ENCODE measurements at places on chromosomes 5 and 9.
A peak's percentile ranks its signal among the peaks of the same experiment; 100 is the strongest.

GRCh38 chr5:78064941-78065472 lies 229.5 kb downstream of the AP3B1 start:
- H3K4me1 ChIP-seq, result no peaks in the 10 kb centered on the region
- DNase-seq, result no peak
- no peak overlapping the region for H3K4me3 ChIP-seq
- no peaks in the 10 kb centered on the region for H3K27me3 ChIP-seq
- H3K36me3 ChIP-seq, result peaks cover 27% of the 10 kb centered on the region
- no peak overlapping the region for H3K27ac ChIP-seq

GRCh38 chr9:108607607-108608006 lies 248.2 kb downstream of the ACTL7B start:
- no peaks in the 10 kb centered on the region for H3K36me3 ChIP-seq
- H3K27me3 ChIP-seq, result peaks cover 3% of the 10 kb centered on the region
- H3K4me3 ChIP-seq, result no peak overlapping the region
- no peaks in the 10 kb centered on the region for H3K4me1 ChIP-seq

DNA sequence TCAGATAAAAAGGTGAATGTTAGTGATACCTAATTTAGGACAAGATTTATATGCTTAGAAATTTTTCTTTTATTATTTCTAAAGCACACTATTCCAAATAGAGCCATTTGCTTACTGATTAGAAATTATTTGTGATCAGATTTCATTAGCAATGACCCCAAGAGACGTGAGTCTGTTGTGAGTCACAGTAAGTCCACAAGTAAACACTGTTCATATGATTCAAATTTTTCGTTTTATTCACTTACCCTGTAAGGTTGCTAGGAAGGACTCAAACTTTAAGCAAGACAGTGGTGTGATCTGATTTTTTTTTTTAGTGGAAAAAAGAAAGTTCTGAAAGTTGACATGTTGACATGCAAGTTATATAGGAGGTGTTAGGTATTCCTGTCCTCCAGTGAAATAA lies 1.2 kb downstream of the CARD6 start:
- H3K27ac ChIP-seq, result no peak overlapping the region
- peaks cover 28% of the 10 kb centered on the region for H3K4me1 ChIP-seq

DNA sequence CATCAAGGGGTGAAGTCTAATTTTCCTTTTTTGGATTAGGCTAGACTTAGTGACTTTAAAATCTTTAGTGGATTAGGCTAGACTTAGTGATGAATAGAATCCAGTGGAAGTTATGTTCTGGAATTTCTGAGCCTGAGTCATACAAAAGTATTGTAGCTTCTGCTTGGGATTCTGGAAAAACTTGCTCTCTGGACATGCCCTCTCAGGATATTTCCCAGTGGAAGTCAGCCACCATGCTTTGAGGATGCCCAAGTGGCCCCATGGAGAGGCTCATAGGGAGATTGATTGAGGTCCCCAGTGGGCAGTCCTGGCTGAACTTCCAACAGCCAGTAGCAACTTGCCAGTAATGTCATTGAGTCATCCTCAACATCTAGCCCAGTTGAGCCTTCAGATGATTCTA lies 112.4 kb upstream of the PRLR start:
- H3K4me3 ChIP-seq, result no peak overlapping the region
- no peaks in the 10 kb centered on the region for H3K4me1 ChIP-seq
- H3K36me3 ChIP-seq, result no peaks in the 10 kb centered on the region
- no peak overlapping the region for H3K27ac ChIP-seq
- no peaks in the 10 kb centered on the region for H3K27me3 ChIP-seq

GRCh38 chr9:91716239-91716638 lies 233.8 kb downstream of the ROR2 start:
- no peaks in the 10 kb centered on the region for H3K36me3 ChIP-seq
- H3K4me3 ChIP-seq, result no peak overlapping the region
- H3K4me1 ChIP-seq, result peaks cover 20% of the 10 kb centered on the region

DNA sequence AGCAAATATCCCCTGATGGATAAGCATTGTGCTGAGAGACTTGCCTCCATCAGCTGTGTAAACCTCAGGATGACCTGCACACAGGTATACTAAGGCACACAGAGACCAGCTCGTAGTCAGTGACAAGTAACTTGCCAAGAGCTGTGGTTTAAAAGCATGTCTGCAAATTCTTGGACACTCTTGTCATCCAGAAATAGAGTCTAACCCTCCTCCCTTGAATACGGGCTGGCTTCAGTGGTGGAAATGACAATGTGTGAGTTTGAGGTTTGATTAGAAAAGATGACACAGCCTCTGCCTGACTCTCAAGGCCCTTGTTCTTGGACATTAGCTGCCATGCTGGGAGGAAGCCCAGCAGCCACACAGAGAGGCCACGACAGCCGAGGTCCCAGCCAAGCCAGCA lies 114.4 kb downstream of the GADD45G start:
- no peak for DNase-seq
- H3K4me1 ChIP-seq, result peaks cover 70% of the 10 kb centered on the region
- H3K27ac ChIP-seq, result no peak overlapping the region
- peaks cover 7% of the 10 kb centered on the region for H3K36me3 ChIP-seq
- H3K27me3 ChIP-seq, result peaks cover 2% of the 10 kb centered on the region

GRCh38 chr9:37983381-37984067 lies 79.6 kb upstream of the SLC25A51 start:
- H3K36me3 ChIP-seq, result no peaks in the 10 kb centered on the region
- DNase-seq, result no peak
- no peaks in the 10 kb centered on the region for H3K27me3 ChIP-seq
- H3K4me1 ChIP-seq, result peaks cover 22% of the 10 kb centered on the region

GRCh38 chr5:83846624-83847350 lies 126.1 kb upstream of the HAPLN1 start:
- H3K27ac ChIP-seq, result no peak overlapping the region
- DNase-seq, result no peak
- H3K4me3 ChIP-seq, result no peak overlapping the region
- H3K36me3 ChIP-seq, result peaks cover 2% of the 10 kb centered on the region
- peaks cover 2% of the 10 kb centered on the region for H3K27me3 ChIP-seq

- H3K4me1 ChIP-seq, result no peaks in the 10 kb centered on the region
- H3K36me3 ChIP-seq, result peaks cover 8% of the 10 kb centered on the region
- H3K4me3 ChIP-seq, result no peak within 1 kb of the TSS
- H3K27ac ChIP-seq, result no peak within 1 kb of the TSS
- no peak for DNase-seq
These were observed at the start of gene ZNF454 for GRCh38 chr5:178940569-178941360. Gene ZNF454, plus strand, starts transcription at chr5:178941198. Its CDS starts 1,594 bp downstream, at chr5:178942792.

DNA sequence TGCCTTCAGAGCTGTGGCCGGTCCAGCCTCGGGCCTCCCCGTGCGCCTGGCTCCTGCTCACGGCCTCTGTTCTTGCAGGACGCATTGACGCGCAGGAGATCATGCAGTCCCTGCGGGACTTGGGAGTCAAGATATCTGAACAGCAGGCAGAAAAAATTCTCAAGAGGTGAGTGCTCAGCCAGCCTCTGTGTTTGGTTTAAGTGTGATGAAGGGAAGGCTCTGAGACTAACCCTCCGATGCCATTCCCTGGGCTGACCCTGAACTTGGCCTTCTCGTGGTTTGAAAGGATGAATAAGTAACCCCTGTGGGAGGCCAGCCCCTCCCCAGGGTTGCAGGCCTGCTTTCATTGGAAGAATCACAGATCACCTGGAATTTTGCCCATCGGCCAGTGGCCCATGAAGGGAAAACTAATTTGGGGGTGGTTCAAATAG lies 26.3 kb downstream of the PTGES2 start:
- peak overlapping the region; percentile 33 for H3K27ac ChIP-seq
- no peaks in the 10 kb centered on the region for H3K27me3 ChIP-seq
- peaks cover 46% of the 10 kb centered on the region for H3K36me3 ChIP-seq
- H3K4me1 ChIP-seq, result peaks cover 66% of the 10 kb centered on the region

DNA sequence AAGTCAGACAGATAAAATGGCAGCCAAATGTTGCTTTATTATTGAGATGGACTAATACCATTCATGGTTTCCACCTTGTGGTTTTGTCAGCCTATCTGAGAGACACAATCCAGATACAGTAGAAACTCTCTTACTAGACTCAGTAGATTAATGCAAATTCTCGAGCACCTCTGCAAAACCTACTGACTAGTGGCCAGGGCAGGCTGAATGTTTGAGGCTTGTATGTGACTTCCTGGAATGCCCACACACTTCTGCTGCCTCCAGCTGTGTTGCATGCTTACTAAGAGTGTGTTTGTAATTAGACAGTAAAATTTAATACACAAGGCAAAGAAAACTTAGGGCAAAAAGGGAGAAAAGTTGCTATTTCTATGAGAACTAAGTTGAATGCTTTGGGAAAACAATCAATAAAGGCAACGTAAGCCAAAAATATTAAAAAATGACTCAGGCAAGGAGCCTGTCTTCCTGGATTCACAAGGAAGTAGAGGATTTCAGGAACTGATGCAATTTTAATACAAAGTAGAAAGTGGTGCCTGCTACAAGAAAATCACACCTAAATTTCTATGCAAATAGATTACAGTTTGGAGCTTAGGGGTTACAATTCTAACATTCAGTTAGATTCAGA lies 30.2 kb upstream of the CCNG1 start:
- H3K4me3 ChIP-seq, result no peak overlapping the region
- no peak for DNase-seq
- no peak overlapping the region for H3K27ac ChIP-seq
- no peaks in the 10 kb centered on the region for H3K36me3 ChIP-seq
- peaks cover 11% of the 10 kb centered on the region for H3K4me1 ChIP-seq

- no peak overlapping the region for H3K27ac ChIP-seq
- no peaks in the 10 kb centered on the region for H3K4me1 ChIP-seq
- no peak for DNase-seq
- no peak overlapping the region for H3K4me3 ChIP-seq
These were observed 1058.0 kb downstream of the MAT2B start for GRCh38 chr5:164563370-164563769.

GRCh38 chr9:114389612-114390368 lies 2.0 kb upstream of the AKNA start:
- H3K4me3 ChIP-seq, result peak overlapping the region; percentile 99
- H3K27ac ChIP-seq, result peak overlapping the region; percentile 95
- peaks cover 63% of the 10 kb centered on the region for H3K4me1 ChIP-seq
- no peaks in the 10 kb centered on the region for H3K27me3 ChIP-seq
- DNase-seq, result peak; percentile 59

DNA sequence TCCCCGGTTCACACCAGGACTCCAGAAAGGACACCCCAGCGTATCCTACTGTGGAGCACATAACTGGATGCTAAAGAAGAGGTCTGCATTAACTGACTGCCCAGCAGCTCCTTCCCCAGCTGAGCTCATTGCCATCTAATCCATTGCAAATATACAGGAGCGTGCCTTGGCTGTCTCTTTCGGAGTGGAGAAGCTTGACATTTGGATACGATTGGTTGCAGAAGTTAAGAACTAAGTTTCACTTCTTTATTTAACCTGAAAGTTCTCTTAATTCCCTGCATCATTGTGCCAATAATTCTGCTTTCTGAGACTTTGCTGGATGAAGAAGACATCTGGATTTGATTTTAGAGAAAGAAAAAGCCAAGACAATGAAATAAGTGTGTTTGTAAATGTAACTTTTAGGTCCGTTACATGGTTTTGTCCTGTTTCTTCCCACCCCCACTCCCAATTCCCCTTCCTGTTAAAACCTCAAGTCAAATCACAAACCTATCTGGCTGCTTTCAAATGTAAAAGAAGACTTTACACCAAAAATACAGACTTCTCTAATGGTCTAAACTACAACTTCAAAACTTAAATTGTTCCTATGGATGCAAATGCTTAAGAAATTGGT lies 33.9 kb downstream of the TAS2R1 start:
- no peaks in the 10 kb centered on the region for H3K27me3 ChIP-seq
- H3K4me1 ChIP-seq, result no peaks in the 10 kb centered on the region
- DNase-seq, result no peak
- H3K27ac ChIP-seq, result no peak overlapping the region

DNA sequence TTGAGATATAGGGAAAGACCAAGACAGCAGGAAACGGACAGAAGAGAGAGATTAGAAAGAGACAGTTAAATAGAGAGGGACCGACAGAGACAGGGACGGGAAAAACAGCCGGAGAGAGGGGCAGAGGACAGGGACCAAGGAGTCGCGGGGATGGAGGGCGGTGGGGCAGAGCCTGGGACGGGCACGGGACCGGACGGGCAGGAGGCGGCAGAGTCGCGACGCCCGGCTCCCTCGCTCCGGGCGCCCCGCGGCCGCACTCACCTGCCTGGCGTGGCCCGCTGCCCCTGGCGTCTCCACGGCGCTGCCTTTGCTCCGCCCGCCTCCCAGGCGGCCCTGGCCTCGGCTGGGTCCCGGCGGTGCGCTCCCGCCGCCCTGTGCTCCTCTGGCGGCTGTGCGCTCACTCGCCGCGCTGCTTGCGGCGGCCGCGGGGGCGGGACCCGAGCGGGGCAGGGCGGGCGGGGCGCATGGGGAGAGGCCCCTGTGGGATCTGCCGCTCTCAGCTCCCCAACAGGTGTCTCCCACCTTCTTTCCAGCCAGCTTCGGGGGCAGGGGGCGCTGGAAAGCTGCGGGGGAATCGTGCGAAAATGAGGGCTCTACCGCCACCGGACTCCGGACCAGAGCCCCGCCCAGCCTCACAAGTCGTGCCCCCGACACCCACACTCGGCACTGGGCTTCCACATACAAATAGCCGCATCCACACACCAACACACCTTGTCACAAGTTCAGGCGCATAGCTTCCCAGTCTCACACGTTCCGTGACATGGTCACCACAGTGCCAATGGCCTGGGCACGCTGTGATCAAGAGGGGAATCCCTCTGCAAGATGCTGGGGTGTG lies at the start of gene ARID3C:
Gene ARID3C, minus strand, starts transcription at position 411 of the 835 bp plus-strand sequence. CDS start 1,052 bp downstream, outside the sequence.
- H3K27ac ChIP-seq, result no peak within 1 kb of the TSS
- H3K36me3 ChIP-seq, result no peaks in the 10 kb centered on the region

GRCh38 chr5:10572451-10572850 lies 8.6 kb downstream of the ANKRD33B start:
- no peak for DNase-seq
- H3K4me3 ChIP-seq, result no peak overlapping the region
- peaks cover 2% of the 10 kb centered on the region for H3K4me1 ChIP-seq
- H3K27ac ChIP-seq, result no peak overlapping the region

DNA sequence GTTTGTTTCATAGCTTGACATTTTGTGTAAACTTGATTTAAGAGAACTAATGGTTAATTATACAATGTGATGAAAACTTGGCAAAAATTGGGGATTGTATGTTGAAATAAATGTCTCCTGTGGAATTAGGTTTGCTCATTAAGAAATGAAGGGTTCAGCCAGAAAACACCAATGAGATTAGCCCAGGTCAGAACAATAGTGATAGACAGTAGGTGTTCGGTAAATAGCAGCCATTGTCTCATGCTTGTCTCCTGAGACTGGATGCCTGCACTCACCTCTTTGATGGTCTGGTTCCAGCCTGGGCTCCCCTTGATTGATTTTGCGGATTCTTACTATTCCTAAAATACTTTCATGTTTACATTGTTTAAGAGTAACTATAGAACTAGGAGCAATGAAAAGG lies 135.5 kb downstream of the FBN2 start:
- H3K4me3 ChIP-seq, result no peak overlapping the region
- no peaks in the 10 kb centered on the region for H3K27me3 ChIP-seq
- no peak overlapping the region for H3K27ac ChIP-seq
- no peaks in the 10 kb centered on the region for H3K36me3 ChIP-seq
- DNase-seq, result no peak

DNA sequence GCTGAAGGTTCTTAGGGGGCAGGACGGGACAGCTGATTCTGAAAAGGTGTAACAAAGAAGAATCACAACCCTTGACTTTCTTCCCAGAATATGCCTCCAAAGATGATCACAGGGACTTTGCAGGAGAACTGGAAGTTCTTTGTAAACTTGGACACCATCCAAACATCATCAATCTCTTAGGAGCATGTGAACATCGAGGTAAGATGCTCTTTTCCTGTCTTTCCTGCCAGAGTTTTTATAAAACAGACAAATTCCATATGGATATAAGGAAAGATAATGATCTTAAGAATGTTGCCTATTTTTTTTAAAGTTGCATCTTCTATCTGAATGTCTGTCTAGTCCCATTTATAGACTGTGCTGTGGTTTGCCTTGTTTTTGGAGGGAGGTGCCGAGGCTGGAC lies 87.9 kb downstream of the EQTN start:
- no peak for DNase-seq
- no peak overlapping the region for H3K4me3 ChIP-seq
- no peak overlapping the region for H3K27ac ChIP-seq
- no peaks in the 10 kb centered on the region for H3K27me3 ChIP-seq
